Stimulated activated CD4-positive, alpha-beta T cell treated with anti-CD3 and anti-CD28 coated beads, TNF-alpha, amount 100 ng/mL, for 24 hours (primary cell): ENCODE measurements at places on chromosomes 11 and 22.

GRCh38 chr11:65770951-65771567 is 9.7 kb downstream of the AP5B1 start:
- no peak for DNase-seq

- DNase-seq: no peak
Observed at GRCh38 chr22:39379756-39380730, 19.5 kb upstream of the TAB1 start.

DNA sequence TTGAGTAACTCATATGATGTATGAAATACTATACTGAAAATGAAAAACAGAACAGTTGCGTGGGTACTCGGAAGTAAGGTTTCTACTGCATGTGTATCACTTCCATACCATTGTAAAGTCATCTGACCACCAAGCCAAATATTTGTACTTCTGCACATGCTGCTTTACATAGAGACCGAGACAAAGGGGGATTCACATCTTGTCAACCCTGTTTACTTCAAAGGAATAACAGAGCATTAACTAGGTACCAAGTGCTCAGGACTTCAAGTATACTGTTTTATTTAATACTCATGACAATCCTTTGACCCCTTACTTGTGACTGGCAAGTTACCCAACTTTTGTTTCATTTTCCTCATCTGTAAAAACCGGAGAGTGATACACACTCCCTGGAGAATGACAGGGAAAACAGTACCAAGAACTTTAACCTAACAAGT is 9.9 kb downstream of the MAPK1 start:
- DNase-seq: no peak

GRCh38 chr22:29300467-29300806 is 6.0 kb upstream of the GAS2L1 start:
- no peak for DNase-seq

GRCh38 chr11:15468466-15468865 is 353.7 kb downstream of the INSC start:
- DNase-seq: no peak

DNA sequence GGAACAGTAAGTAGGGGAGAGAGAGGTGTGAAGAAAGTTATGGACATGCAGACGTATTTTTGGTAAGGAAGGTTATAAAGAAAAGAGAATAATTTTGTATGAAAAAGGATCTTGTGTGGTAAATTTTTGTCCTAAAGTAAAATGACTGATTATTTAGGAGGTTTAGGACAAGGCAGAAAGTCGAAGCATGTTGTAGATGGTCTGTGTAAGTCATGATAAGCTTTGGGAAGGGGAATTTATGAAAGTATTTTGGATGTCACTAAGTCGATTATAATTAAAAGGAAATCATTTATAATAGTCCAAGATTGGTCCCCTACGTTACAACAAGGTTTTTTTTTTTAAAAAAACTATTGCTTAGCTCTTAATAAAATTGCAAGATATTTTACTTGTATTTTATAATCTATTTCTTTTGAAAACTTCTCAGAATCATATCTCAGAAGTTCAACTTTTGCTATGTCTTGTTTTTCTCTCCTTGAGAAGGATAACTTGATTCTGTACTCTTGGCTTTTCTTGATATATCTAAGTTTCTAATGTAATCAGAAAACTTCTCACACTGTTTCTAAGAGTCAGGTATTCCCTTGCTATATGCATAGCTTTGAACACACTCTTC is 10.9 kb upstream of the CABP2 start:
- no peak for DNase-seq

- no peak for DNase-seq
Observed at GRCh38 chr11:39341461-39341860, 2118.0 kb downstream of the LRRC4C start.

DNA sequence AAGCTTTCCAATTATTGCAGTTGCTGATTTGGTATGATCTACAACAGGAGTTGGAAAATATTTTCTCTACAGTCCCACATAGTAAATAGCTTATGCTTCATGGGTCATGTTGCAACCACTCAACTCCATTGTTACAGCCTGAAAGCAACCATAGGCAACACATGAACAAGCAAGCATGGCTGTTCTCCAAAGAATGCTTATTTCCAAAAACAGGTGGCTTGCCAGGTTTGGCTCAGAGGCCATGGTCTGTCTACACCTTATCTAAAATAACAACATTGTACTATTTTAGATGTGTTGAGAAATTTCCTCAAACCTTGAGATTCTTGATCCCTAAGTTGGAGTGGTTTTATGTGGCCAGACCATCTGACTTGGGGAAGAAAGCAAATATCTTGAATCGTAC is 153.9 kb upstream of the MPPED2 start:
- no peak for DNase-seq

DNA sequence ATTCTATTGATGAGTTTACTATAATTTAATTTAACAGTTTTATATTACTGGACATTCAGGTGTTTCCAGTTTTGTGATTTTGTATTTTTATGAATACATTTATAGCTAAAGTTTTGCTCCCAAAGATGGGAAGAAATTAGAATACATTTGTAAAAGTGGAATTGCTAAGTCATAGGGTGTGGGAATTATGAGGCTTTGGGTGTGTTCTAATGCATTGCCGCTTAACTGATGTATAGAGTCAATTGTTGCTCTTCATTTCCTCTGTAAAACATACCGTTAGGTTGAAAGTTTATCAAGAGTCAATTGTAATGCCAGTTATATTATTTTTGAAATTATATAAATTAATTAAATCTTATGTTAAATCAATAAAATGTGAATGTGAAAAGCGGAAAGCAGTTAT is 16.2 kb downstream of the PAAF1 start:
- no peak for DNase-seq

DNA sequence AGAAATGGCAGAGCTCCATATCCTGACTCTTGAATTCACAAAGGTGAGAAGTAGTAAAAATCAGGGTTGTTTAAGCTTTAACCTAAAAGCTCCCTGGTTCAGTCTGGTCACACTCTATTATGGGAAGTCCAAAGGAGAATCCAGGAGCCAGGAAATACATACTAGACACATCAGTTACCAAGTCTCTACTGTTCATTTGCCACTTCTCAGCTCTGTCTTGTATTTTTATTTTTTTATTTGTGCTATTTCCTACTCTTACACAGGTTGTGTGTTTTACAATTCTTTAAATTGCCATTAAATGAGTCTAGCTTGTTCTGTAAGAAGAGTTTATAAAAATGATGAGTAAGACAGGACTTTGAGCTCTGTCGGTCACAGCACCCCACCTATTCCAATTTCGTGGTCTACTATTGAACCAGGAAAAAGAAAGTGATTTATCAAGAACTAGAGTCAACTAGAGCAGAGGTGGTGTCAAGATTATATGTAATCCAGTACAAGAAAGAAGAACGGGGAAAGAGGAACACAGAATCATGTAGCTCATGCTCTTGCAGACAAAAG is 9.7 kb downstream of the MS4A12 start:
- no peak for DNase-seq

- no peak for DNase-seq
Observed at GRCh38 chr22:25555586-25555985, 8.9 kb upstream of the GRK3 start.

- DNase-seq: no peak
Observed at GRCh38 chr22:25453557-25453956, 110.9 kb upstream of the GRK3 start.

GRCh38 chr22:47280301-47280700 is 517.9 kb downstream of the TBC1D22A start:
- no peak for DNase-seq

- DNase-seq: no peak
Observed at GRCh38 chr11:102559839-102560238, 29.3 kb upstream of the MMP7 start.

DNA sequence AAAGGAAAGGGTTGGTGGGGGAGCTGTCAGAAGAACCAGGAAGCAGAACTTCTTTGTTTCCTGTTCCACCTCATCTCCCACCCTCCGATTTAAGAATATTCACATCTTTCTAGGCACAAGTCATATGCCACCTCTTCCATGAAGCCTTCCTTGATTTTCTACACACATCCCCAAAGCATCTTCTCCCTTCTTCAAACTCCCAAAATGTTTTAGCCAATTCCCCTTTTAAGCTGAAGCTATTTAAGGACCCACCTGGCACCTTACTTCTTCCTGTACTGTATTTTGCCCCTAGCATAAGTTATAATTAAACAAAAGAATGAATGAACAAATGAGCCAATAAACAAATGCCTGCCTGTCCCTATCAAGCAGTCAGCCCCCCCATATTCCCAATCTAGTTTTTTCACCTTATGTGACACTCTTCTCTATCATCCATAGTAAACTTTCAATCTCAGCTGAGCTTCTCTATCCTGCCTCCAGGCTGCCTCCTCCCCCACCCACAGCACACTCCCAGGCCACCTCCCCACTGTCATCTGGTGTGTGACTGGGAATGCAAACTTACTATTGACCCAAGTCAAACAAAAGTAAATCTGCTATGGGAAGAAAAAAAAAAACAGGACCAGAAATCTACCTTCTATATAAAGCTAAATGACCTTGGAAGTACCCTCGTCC is 3.9 kb downstream of the TNKS1BP1 start:
- no peak for DNase-seq

- no peak for DNase-seq
Observed at GRCh38 chr11:41446107-41446506, 13.3 kb downstream of the LRRC4C start.

GRCh38 chr11:104390651-104391050 is 226.7 kb upstream of the PDGFD start:
- DNase-seq: no peak

GRCh38 chr11:1204381-1205101 is 18.3 kb upstream of the MUC5B start:
- no peak for DNase-seq

DNA sequence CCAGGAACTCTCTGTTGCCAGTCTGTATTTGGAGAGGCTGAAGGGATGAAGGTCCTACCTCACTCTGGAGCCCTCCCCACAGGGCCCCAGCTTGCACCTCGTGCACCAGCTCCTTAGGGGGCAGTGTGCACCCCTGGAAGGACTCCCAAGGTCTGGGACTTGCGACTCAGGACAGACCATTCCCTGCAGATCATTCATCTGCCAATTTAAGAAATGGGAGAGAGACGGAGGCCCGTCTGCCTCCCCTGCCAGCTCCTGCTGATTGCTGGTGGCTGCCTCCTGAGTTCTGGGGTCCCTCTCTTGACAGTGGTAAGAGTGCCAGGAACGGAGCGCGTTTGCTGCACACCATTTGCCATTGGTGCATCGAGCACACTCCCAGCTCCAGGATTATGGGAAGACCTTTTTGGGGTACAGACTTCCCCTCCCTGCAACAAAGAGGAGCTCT is 27.4 kb upstream of the MALAT1 start:
- DNase-seq: no peak

DNA sequence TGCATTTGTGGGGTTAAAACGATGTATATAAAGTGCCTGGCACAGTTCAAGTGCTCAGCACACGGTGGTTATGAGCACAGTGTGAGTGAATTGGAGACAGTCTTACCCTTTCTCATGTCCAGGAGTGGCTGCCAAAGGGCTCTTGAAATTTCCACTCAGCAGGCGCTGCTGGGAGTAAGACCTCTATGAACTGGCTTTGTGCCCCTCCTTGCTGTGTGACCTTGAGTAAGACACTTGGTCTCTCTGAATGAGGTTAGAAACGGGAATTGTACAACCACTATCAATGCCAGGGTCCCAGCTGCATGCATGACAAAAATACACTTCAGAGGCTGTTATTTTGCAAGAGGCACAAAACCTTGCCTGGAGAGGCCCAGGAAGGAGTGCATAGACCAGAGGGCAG is 86.6 kb downstream of the TSPAN18 start:
- DNase-seq: no peak

GRCh38 chr11:108035690-108036089 is 27.0 kb downstream of the CUL5 start:
- no peak for DNase-seq

- DNase-seq: no peak
Observed at GRCh38 chr22:31496735-31497146, 405 bp downstream of the SFI1 start.

DNA sequence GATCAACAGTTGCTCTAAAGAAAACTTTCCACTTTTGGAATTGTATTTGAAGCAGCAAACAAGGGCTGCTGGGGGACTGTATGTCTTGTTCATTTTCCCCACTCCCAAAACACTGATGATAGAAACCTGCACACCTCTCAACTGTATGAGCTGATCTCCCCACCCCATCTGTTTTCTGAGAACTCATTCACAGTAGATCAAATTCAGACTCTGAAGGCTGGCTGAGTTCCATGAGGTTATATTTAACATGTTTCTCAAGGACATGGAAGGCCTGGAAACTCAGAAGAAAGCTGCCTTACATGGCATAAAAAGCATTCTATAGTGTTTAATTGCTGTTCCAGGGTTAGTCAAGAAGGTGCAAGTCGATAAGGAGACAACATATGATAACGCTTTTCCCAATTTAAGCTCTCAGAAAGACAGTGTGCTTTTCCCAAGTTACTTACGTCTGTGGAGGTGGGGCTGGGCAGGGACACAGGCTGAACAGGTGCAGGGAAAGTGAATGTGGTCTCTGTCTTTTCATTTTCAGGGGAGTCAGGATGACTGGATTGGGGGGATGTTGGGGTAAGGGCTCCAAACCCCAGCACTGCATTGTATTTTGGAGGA is 23.0 kb downstream of the LARGE2 start:
- no peak for DNase-seq

DNA sequence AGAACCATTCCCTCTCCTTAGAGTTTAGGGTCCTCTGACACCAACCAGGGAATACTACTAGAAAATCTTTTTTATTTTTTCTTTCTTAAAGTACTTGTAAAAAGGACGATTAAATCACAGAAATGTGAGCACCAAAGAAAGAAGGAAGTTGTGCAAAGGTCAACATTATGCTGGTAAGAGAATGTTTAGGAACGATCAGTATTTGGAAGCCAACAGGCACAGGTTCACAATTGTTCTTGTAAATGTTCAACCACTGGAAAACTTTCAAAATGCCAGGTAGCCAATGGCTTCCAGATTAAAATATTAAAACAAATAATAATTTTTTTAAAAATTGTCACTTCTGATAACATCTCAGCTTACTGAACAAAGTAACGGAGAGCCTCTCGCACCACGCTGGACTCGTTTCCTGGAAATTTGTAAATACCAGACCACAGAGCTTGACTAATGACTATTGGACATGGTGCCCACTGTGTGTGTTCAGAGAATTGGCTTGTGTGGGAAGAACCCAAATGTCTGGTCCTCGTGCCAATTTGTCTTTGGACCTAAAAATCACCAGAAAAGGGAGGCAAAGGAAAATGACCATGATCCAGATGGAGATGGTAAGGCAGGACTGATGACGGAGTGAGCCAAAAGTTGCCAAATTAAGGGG is 20.8 kb downstream of the COMMD9 start:
- no peak for DNase-seq

GRCh38 chr11:73451896-73452295 is 75.7 kb downstream of the RELT start:
- DNase-seq: no peak
